Keratinocyte (primary cell): ENCODE measurements at places on chromosomes 3 and 15.

DNA sequence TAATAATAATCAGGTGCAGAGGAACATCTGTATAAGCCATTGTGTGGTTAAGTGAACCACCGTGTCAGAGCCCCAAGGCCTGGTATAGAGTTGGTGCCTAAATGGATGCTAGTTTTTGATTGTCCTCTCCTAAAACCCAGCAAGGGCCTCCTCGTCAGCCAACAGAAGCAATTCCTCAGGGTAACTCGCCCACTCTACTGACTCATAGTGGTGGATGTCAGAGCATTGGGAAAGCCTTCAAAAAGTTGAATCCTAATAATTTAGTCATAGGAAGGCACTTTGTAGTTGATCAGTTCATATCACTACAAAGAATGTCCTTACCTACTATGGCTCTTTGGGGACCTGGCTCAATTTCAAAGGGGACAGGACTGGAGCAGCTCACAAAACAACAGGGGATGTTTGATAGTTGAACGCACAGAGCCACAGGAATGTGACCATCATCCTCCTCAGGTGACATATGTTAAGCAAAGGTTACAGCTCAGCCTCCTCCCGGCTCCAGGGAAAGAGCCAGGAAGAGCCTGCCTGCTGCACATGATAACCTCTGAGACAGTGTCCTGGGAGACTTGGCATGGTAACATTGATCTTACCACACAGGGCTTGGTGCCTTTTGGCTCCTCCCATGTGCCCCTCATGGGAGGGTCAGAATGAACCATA is 338.7 kb downstream of the CLSTN2 start:
- DNase-seq = no peak

DNA sequence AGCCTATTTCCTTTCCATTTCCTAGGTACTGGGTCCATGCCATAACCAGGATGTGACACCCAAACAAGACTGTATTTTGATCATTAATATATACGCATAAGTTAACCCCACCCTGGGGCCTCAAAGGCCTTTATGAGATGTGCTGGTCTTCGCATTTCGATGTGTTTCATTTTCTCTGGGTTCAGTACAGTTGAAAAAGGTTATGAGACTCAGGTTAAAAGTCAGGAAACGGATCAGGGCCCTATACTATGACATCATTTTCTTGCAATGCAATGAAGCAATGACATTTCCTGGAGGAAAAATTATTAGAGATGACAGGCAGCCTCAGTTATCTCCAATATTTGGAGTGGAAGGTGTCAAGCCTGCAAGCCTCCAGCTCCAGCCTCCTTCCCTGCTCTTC is 31.7 kb downstream of the TMEM212 start:
- DNase-seq = no peak

- no peak for DNase-seq
Observed at GRCh38 chr3:112789787-112790186, 56.9 kb downstream of the CD200R1L start.

DNA sequence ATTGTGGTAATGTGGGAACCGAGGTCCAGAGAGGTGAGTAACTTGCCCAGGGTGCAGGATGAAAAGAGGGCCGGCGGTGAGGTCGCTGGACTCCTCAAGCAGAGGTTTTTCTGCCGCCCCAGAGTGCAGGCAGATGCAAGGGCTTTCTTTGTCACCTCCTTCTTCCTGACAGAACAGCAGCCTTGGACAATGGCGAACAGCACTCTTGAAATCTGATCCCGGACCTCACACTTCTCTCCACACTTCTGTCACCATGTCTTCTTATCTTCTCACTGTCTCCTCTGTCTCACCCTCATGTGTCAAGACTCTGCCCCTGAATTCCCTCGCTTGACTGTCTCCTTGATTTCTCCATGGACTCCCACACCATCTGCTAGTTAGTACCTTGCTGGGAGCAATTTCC is 15.4 kb upstream of the VPS8 start:
- DNase-seq = no peak

GRCh38 chr3:101870138-101870537 is 20.8 kb downstream of the NFKBIZ start:
- DNase-seq = no peak
